ENCODE measurements at places on chromosomes 2 and 18. TPM values are rescaled to one million over a fixed set of nuclear protein-coding genes. Genes with fewer than 3 reads are reported as not detected.

- no peak for DNase-seq
Measured at GRCh38 chr2:201517094-201517493, 65.6 kb downstream of the STRADB start.

The ZAP70 gene
- 1.4 TPM for total RNA-seq

- DNase-seq = peak; percentile 27
Measured at GRCh38 chr2:229922449-229923386, at the start of gene FBXO36. FBXO36 (plus strand) TSS chr2:229922503; CDS start chr2:229922514, 11 bp downstream.

GRCh38 chr2:238064376-238064775, 3.6 kb downstream of the SCLY start:
- no peak for DNase-seq

GRCh38 chr2:25363733-25364132, 22.0 kb upstream of the DNMT3A start:
- DNase-seq = no peak

GRCh38 chr2:119119076-119119785, 39.3 kb downstream of the C1QL2 start:
- no peak for DNase-seq

DNA sequence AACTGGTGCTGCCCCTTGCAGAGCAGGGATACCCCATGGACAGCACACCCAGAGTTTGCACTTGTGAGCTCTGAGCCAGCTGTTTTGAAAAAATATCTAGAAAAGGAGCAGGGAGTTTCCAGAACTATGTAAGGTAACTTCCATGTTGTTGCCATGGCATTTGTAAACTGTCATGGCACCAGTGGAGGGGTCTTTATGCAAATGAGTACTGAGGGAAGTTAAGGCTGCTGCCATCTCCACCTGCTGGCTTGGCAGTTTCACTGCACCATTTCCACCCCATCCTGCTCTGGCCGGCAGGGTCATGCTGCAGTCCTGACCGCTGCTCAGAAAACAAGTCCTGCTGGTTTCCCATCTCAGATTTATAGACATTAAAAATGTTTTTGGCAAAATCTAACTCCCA, 52.3 kb upstream of the SNTG2 start:
- DNase-seq = no peak

- no peak for DNase-seq
Measured at GRCh38 chr2:130796290-130796689, 40.4 kb upstream of the ARHGEF4 start.

DNA sequence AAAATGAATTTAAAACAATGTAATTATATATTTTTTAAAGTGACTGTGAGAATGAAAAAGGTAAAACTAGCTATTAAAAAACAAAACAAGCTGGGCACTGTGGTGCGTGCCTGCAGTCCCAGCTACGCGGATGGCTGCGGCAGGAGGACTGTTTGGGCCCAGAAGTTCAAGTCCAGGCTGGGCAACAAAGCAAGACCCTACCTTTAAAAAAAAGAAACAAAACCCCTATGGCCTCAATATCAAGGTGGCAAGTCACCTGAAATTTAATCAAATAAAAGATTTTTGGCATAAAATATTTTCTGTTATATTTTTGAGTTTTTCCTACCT, 46.9 kb upstream of the STRN start:
- DNase-seq = no peak

The GYPC gene
- 102 TPM for total RNA-seq

- DNase-seq = no peak
Measured at GRCh38 chr2:180449171-180449915, 442.2 kb upstream of the CWC22 start.

- DNase-seq = no peak
Measured at GRCh38 chr2:182057002-182057401, 71.3 kb downstream of the PPP1R1C start.

The FBLN7 gene
- total RNA-seq = 4.0 TPM

GRCh38 chr2:166870346-166870745, 17.9 kb upstream of the XIRP2 start:
- DNase-seq = no peak

GRCh38 chr2:233938676-233939370, 21.6 kb downstream of the TRPM8 start:
- no peak for DNase-seq

The NLRC4 gene
- 2.3 TPM for total RNA-seq

The AGPS gene
- 29.6 TPM for total RNA-seq

All from skin of body (tissue), 3 donors.